ENCODE measurements at places on chromosomes 6 and 20.

GRCh38 chr6:166542580-166542912 lies 43.9 kb downstream of the RAMACL start:
- DNase-seq = no peak

DNA sequence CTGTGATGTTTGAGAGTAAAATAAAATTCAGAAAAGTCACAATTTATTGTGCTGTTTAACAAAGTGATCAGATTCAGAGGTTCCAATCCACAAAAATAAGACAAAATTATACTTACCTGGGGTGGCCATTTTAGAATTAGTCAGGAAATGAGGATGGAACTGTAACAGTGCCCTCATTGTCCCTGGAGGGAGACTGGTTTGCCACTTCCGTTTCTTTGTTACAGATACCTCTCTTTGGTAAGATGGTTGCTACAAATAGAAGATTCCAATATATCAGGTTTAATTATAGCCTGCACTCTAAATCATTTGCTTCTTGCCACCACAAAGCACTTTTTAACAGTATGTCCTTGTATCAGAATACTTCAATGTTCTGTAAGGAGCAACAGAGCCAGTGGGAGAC lies 95.6 kb downstream of the CTNNBL1 start:
- DNase-seq = no peak

- no peak for DNase-seq
These were observed 184.5 kb downstream of the COL21A1 start for GRCh38 chr6:56062836-56063235.

GRCh38 chr20:44207126-44207723 lies 3.3 kb downstream of the OSER1 start:
- no peak for DNase-seq

- DNase-seq = no peak
These were observed 41.9 kb downstream of the TTI1 start for GRCh38 chr20:37991157-37991866.

- DNase-seq = no peak
These were observed 45.6 kb downstream of the TGM2 start for GRCh38 chr20:38119446-38119845.

- DNase-seq = no peak
These were observed 43.5 kb upstream of the SLCO4A1 start for GRCh38 chr20:62598761-62599194.

DNA sequence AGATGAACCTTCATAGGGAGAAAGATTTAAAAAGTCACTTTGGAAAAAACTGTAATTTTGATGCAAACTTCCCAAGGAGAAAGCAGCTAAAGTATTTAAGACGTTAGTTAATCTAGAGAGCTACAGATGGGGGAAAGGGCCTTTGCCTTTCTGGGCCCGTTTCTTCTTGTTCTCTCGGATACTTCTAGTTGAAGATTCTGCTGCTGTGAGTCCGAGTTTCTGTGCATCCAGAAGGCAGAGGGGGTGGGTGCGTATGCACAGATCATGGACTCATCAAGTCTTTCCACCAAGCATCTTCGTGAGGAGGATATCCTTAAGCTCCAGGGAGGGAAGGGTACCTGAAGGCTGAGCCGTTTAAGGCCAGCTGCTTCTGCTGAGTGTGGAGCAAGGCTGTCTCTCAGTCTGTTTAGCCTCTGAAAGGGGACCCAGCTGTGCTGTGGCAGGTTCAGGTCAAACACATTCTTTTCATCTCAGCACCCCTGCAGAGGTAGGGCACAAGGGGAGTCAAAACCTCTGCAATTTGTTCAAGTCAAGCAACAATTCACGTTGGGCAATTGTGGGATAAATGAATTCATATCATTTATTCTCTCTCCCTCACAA lies 4.3 kb downstream of the LAMP5 start:
- no peak for DNase-seq
